Caudate nucleus (tissue), 63 donors: ENCODE measurements at places on chromosomes 7 and 10.

- no peak for DNase-seq
Measured at GRCh38 chr7:118845791-118846190, 621.3 kb downstream of the ANKRD7 start.

GRCh38 chr7:78264105-78264504 lies 465.5 kb downstream of the PHTF2 start:
- DNase-seq: no peak

GRCh38 chr7:1187127-1187526 lies 27.1 kb upstream of the ZFAND2A start:
- no peak for DNase-seq

GRCh38 chr10:3365630-3366029 lies 193.0 kb upstream of the PITRM1 start:
- DNase-seq: no peak

- peak; percentile 43 for DNase-seq
Measured at GRCh38 chr7:45021604-45022296, 21.7 kb downstream of the CCM2 start.

DNA sequence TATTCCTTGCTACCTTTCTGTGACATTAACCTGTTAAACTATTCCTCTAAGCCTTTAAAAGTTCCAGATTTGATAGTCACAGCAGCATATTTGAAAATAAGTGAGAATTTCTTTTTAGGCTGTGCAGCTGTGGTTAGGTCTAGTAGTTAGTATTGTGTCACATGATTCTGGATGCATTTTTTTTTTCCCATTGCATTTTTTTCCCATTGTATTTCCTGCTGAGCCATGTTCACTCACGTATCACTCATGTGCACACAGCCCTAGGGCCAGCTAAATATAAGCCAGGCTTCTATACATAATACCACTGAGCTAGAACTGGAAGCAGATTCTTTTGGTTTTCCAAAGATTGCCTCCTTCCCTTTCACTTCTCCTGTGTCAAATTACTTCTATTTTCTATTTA lies 37.4 kb downstream of the DNAJC9 start:
- DNase-seq: no peak

DNA sequence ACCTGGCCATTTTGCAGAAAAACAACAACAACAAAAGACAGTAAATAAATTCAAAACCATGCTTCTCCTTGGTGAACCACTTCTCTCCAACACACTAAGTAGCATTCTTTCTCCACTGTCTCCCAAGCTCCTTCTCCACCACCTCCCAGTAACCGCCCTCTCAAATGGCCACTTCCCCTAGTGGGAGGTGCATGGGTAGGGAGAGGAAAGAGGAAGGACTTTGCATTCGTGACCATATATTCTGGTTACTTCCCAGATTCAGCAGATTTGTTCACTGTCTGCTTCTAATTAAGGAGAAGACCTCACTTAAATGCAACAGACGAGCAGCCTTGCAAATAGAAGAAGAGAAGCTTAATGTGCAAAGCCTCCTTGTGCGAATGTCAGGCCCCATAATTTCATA lies 166.8 kb downstream of the SORCS1 start:
- DNase-seq: no peak

DNA sequence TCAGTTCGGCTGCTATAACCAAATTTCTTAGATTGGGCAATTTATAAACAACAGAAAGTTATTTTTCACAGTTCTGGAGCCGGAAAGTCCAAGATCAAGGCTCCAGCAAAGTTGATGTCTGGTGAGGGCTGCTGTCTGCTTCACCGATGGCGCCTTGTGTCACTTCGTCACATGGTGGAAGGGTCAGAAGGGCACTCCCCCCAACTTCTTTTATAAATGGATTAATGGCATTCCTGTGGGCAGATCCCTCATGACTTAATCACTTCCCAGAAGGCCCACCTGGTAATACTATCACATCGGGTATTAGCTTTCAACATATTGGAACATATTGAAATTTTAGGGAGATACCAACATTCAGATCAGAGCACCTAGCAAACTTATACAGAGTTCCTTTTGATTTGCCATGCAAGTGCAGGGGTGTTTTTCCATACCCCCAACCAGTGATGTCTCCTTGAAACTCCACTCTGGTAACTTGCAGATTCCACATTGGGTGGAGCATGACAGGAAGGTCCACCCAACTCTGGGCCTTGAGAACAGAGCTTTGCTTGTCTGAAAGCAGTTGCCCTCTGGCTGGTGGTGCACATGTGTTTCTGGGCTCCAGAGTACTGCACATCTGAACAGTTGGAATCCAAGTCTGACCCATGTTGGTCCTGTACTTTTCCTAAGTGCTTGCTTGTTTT lies 85.1 kb upstream of the KMT2E start:
- no peak for DNase-seq

- no peak for DNase-seq
Measured at GRCh38 chr10:60385399-60385738, 4.3 kb downstream of the ANK3 start.

GRCh38 chr7:6268023-6268900 lies 4.2 kb downstream of the CYTH3 start:
- DNase-seq: no peak

GRCh38 chr7:95684037-95684436 lies 87.7 kb upstream of the PDK4 start:
- DNase-seq: no peak

- DNase-seq: no peak
Measured at GRCh38 chr10:77921395-77921794, 5.2 kb downstream of the DLG5 start.

- no peak for DNase-seq
Measured at GRCh38 chr10:11499425-11500071, 111.9 kb downstream of the USP6NL start.

DNA sequence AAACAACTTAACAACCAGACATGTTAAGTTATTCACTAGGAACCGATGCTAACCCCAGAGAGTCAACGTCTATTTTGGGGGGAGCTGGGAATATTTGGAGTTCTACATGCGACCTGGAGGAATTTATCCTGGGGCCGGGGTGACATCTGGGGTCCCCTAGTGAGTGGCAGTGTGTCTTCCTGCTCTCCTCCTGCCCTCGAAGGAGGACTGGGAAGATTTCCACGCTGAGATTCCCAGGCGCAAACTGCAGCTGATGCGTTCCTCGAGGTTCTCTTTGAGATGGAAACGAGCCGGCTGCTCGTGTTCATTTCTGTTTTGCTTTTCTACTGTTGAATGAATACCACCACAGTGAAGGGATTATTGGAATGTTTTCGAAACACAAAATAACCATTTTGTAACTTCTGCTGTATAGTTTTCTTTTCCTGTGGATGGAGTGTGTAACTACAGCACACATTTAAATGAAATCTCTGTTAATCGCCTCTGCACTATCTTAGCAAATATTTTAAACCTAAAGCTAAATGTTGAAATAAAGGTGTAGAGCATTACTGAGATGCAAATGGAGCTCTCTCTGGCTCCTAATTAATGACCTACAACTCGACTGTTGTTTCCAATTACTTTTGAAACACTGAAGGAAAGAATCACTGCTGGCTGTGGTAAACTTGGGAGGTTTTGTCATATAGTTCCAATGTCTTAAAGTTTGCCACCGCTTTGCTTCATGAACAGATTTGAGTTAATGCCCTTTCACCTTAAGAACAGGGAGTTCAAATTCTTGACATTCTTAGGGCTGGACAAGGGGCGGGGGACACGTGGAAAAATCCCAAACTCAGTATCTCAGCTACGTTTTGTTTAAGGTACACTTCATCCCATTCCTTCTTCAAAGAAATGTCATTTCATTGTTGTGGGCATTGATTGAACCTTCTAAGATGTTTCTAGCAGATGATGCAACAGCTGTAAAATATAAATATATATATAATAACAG lies 21.1 kb downstream of the GATA3 start:
- no peak for DNase-seq

GRCh38 chr10:114477285-114477684 lies 73.0 kb upstream of the AFAP1L2 start:
- DNase-seq: no peak
